H9 (cell line): ENCODE measurements at places on chromosomes 2 and 18.

DNA sequence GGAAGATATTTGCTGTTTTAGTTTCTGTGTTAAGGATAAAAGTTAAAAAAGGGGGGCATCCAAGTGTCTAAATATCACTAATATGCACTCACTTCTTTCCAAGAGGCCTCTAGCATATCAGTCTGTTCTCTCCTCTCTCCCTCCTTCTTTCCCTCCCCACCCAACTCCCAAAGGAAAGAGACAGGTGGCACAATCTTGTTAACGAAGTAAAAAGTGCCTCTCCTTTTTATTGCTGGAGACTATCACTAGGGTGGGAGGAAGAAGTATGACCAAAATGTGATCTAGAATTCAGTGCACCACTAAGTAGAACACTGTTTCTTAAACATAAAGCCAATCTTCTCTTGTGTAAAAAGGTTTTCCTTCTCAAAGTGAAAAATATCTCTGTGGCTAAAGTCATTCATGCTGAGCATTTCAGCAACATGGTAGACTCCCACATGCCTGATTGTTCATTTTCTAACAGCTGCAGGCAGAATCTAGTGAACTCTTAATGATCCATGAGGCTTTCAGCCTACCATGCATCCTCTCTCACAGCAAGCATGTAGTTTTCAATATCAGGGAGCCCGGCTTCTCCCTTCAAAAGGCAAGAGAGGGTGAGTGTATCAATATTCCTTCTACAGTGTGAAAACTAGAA is 39.5 kb downstream of the RNU4ATAC start:
- no peak for DNase-seq

DNA sequence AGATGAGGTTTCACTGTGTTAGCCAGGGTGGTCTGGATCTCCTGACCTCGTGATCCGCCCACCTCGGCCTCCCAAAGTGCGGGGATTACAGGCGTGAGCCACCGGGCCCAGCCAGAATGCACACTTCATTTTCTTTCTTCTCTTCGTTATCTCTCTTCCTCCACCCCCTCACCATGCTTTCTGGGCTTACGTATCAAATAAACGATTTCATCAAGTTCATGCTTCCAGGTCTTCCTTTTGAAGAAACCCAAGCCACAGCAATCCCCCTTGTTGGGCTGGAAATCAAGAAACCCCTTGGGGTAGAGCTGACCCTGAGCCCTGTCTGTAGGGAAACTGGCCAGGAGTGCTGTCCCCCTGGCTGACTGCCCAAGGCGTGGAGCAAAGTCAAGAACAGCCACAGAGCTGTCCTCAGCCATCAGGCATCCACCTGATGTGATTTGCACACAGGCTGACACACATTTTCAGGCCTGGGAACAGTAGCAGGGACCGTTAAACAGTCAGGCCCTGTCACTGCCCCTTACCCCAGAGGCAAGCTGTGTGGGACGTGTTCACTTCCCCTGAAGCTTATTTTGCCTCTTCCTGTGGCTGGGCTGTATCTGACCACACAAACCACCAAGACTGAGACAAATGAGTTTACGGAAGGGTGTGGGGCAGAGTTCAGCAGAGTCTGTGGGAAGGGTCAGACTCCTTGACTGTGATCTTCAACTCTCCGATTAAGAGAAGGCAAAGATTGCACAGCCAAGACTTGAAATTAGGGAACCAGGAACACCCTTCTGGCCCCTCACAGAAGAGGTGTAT is 15.1 kb upstream of the NMUR1 start:
- no peak for DNase-seq

DNA sequence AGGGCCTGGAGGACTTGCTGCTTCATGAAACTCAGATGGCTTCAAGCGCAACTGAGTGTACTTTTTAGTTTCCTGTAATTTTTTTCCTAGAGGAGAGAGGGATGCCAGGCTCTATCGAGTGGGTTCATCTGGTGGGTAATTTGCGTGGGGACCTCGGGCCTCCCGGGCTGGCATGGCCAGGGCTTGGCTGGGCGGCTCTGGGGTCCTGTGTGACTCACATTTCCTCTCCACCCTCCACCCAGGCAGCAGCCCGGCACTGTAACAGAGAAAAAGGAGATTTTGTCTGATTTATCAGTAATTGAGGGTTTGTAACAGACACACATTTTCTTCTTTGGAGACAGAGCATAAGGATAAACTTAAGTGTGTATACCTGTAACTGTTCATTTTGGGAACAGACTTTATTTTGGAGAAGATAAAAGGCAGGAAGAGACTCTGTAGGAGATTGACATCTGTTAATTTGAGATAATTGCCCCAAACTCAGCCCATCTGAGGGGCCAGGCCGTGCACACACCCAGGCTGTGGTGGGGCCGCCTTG is 64.3 kb downstream of the NFATC1 start:
- DNase-seq: no peak

DNA sequence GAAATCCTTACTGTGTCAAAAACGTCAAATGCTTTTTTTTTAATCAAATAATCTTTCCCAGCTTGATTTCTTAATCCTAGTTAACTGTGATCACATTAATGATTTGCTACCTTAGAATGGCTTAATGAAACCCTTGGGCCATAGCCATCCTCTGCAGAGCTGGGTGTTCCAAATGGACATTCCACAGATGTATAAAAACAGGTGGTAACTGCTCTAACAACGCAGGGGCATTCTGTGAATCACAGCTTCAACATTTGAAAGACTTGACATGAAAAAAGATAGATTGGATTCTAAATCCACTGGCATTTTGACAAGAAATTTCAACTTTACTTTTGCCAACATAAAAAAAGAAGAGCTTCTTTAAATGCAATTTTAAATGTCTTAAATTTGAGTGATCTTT is 69.8 kb upstream of the RASGRP3 start:
- no peak for DNase-seq

DNA sequence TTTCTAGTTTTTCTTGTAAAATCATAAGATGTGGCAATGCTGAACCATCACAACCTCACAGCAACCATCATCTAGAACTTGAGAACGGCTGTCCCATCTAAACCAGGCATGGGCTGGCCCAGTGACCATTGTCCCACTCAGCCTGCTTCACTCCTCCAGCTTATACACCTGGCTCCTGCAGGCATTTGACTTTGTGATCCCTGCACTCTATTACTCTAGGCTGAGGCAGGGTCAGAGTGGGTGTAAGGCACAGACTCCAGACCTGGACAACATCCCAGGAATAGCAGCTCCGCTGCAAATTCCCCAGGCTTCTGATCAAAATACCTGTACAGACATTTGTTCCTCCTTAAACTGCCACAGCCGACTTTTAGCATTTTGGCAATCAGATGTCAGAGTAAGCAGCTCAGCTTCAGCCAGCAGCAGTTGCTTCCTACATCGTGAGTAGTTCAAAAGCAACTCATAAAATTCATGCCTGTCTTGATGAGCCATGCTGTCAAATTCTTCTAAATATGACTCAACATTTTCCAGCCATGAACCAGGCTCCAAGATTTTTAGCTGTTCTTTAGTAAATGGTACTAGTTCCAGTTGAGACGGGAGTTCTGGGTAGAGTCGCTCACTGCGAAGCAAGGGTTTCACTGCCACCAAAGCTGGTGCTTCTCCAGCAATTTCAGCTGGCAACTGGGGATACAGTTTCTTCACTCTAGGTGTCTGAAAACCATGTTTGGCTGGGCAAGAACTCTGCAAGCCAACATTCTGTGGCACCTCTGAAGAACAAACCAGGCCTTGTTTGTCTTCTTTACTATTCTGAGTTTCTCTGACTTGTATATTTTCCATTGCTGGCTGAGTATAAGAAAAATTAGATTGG is 12.8 kb downstream of the EPG5 start:
- DNase-seq: no peak
